ENCODE measurements at places on chromosomes 3 and 15.
A peak's percentile ranks its signal among the peaks of the same experiment; 100 is the strongest.

DNA sequence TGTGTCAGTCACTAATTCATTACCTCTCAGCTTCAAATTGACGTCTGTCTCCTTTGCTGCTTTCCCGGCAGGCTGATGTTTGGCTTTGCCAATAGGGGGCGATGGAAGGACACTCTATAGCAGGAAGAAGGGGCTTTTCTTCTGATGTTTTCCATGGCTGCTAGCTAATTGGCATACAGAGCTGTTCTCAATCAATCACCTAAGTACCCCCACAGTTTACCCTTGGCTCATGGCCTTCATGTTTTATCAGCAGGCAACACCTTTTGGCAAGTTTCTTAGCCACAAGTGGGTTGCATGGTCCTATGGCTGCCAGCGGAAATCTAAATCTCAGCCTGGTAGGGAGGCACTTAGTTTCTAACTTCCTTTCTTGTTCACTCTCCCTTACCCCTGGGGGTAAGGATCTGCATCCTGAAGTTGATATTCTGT, 45.0 kb downstream of the ESYT3 start:
- no peak for DNase-seq

GRCh38 chr15:20295238-20295811, 246.3 kb downstream of the GOLGA6L6 start:
- no peak for DNase-seq

- DNase-seq, result no peak
Observed at GRCh38 chr3:69065318-69065964, 13.3 kb upstream of the TMF1 start.

DNA sequence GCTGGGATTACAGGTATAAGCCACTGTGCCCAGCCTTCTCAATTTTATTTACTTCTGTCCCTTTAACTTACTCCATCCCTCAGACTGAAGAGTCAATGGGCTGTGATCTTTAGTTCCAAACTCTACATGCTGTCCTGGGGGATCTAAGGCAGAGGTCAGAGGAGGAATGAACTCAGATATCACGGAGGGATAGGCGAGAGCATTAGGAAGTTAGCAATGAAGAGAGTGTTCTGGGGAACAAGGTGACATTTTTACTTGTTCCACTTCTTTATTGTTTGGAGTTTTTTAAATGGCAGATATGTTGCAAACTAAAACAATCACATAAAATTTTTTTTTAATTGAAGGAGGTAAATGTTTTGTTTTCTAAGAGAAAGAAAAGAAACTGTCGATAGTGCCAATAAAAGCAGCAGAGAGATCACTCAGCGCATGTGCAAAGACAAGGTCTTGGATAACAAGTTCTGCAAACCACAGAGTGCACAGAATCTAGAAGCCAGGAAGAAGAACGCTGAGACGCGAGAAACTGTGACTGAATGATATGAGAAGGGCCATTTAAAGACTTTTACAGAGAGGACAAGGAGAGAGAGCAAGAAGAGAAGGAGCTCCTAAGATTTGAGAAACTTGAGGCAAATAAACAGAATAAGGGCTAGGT, 10.8 kb upstream of the CA12 start:
- DNase-seq, result no peak

- DNase-seq, result no peak
Observed at GRCh38 chr3:180911876-180912303, 580 bp upstream of the FXR1 start.

GRCh38 chr15:79834495-79834894, 62.3 kb downstream of the MTHFS start:
- no peak for DNase-seq

GRCh38 chr3:21673393-21673792, 77.6 kb downstream of the ZNF385D start:
- DNase-seq, result no peak

DNA sequence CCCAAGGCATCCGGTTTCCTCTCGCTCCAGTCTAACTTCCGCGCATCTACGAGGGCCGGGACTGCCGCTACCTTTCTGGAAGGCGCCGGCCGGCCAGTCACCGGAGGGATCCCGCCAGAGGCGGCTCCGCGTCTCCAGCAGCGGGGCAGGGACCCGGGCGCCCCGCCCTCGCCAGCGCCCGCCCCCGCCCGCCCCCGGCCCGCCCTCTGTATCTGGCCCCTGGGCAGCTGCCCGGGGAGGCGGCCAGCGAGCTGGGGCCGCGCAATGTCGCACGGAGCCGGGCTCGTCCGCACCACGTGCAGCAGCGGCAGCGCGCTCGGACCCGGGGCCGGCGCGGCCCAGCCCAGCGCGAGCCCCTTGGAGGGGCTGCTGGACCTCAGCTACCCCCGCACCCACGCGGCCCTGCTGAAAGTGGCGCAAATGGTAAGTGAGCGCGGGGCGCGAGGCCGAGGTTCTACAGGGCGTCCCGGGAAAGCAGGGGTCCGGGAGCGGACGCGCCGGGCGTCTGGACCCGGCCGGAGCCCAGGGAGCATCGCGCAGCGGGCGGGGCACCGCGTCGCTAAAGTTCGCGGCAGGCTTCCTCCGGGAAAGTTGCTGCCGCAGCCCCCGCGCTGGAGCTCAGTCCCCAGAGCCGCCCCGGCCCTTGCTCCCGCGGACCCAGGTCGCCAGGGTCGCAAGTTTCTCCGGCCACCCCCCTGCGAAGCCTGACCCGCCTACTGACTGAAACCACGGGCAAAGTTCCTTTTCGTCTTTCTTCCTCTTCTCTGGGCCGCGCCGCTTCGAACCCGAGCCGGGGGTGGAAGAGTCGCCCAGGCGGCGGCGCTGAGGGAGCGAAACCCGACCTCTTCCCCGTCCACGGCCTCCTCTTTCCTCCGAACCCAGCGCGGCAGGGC, at the start of gene CMTM7:
Gene CMTM7 (plus strand): TSS at position 211 of the 893 bp plus-strand sequence. CDS start 54 bp downstream, at position 265.
- peak; percentile 50 for DNase-seq

Data from activated T-helper 1 cell treated with Interleukin-2 at 50 U/mL for 16 hours (primary cell).